ENCODE measurements at places on chromosomes 3 and 15.

DNA sequence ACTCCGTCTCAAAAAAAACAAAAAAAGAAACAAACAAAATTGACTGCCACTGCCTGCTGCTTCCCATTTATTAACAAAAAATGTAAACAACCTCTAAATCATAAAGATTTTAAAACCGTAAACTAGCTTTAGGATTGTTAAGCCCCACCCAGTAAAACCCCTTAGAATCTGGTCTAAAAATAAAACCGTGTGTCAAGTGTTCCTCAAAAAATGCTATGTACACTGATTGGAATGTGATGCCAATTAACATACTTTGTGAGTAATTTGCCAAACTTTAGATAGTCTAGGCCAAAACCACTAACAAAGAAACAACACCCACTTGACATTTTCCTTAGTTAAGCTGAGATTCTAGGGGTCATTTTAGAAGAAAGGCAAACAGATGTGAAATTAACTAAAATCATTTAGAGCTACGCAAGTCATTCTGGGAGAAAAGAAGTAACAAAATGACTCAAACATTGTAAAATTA lies 5.3 kb downstream of the RAF1 start:
- no peak for DNase-seq

DNA sequence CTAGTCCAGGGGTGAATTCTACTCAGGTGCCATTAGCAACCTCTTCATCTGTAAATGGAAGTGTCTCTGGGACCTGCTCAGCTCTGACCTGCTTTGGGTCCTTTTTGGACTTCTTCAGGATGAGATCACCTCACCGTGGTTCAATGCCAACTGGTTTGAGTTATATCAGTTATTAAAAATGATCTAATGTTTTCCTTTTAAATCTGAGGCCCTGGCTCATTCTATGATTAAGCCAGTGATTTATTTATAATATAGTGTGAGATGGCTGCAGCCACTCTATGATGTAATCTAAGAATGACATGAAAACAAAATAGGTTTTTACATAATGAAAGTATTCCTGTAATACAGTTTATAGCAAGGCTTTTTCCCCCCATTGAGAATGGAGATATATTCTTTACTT lies 79.4 kb downstream of the LPP start:
- DNase-seq, result no peak

DNA sequence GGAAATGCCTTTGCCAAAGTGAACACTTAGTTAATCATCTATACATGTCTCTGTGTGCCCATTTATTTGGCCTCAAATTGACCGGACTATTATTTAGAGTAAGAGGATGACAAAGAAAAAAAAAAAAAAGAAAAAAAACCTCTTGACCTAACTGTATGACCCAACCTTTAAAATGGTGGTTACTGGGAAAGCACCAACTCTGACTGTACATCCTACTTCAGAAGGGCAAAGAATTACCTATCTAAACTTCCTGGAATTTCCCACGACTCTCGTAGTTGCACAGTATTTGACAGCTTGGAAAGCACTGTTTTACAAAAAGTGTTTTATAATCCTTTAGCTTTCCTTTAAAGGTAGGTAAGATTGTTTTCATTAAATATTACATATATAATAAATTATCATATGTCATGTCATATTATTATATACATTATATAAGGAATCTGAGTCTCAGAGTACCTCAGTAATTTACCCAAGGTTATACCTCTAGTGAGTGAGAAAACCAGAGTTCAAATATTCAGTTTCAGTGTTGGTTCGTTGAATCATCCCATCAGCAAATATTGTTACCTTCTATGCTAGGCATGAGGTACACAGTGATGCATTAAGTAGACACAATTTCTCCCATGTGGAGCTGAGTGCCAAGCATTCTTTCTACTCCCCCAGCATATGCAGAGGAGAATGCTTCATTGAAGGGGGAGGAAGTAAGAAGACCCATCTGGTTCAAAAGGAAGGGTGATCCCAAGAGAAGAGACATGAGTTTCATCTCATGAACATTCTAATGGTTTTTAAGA lies 5.0 kb downstream of the BCL2A1 start:
- no peak for DNase-seq

DNA sequence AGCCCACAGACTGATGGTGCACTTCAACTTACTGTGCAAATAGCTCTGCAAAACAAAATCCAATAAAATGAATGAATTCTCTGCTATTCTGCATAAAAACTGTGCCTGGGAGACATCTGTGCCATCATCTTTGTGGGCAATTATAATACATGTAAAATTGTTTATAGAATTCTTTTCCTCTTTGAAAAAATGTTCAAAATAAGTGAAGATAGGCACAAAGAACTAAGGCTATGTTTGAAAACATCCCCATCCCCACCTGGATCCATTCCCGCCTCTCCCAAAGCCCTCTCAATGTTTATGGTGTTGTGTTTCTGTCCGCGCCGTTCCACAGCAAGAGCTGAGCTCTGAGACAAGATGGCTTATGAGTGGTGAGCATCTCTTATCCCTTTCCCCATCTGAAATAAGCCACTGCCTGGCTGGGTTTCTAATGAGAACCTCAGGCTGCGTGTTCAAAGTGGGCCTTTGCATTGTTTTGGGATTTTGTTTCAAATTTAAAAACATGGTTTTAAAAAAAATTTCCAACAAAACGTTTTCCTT lies 22.4 kb upstream of the SNRPA1 start:
- no peak for DNase-seq

- DNase-seq, result no peak
Measured at GRCh38 chr3:55294557-55294956, 192.5 kb downstream of the WNT5A start.

GRCh38 chr3:143576568-143577270 lies 271.5 kb downstream of the SLC9A9 start:
- DNase-seq, result no peak

DNA sequence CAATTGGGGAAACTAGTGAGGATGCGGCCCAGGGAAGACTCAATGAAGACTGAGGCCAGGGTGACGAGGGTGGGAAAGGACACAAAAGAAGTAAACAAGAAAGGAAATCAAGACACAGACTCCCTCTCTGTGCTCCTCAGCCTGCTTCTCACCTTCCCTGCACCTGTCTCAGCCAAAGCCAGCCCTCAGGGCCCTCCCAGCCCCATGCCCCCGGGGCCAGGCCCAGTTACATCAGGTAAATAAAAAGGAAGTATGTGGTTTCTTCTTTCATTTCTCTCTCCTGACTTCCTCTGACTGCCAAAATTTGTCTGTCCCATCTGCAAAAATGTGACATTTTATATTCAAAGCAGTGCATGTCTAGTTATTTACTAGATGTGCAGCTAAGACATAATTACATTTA lies 328.0 kb downstream of the UACA start:
- DNase-seq, result no peak

DNA sequence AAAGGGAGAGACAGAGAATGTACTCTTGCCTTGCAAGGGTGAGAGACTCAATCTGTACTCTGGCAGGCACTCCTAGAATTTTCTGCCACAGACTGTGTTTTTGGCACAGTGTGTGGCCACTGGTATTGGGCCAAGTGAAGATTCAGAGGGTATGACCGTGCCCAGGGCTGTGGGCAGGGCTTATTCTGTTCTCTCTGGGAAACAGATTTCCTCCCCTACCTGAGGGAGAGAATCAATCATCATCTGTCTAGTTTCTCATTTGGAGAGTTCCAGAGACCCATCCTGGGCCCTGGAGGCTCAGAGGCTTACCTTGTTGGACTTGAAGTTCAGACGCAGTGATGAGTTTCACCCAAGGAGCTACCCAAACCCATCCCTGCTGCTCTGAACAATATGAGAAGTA lies 28.2 kb downstream of the CSTA start:
- no peak for DNase-seq

- no peak for DNase-seq
Measured at GRCh38 chr3:4613366-4613765, 120.2 kb downstream of the ITPR1 start.

GRCh38 chr3:6439824-6440223 lies 421.1 kb upstream of the GRM7 start:
- no peak for DNase-seq

- DNase-seq, result no peak
Measured at GRCh38 chr3:138945709-138946662, 951 bp downstream of the FOXL2 start.

DNA sequence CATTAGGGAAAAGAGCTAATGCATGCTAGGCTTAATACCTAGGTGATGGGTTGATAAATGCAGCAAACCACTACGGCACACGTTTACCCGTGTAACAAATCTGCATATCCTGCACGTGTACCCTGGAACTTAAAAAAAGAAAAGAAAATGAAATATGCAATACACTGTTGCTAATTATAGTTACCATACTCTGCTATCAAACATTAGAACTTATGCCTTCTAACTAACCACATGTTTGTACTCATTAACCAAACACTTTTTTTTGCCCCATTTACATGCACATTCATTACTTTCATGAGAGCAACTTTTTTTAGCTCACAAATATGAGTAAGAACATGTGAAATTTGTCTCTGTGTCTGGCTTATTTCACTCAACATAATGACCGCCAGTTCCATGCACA lies 253.1 kb downstream of the CGGBP1 start:
- no peak for DNase-seq

- no peak for DNase-seq
Measured at GRCh38 chr3:150308037-150308319, 100.1 kb upstream of the TSC22D2 start.

GRCh38 chr3:100810671-100811070 lies 101.4 kb downstream of the TFG start:
- no peak for DNase-seq

DNA sequence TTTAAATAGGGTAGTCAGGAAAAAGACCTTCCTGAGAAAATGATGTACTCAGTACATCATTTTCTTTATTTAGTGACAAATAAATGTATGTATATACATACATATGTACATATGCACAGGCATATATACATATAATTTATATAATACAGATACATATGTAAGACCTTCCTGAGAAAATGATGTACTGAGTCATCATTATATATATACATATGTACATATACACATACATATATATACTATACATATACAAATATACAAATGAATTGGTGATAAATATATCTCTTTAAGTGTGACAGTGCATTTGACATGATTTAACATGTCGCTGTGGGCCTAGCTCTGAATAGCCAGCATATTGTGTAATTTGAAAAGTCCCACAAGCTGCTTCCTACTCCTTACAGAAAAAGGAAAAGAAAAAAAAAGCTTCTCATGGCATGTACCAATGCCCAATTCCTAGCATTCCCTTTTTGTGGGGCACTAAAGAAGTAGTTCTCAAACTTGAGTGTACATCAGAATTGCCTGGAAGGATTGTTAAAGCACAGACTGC lies 208.1 kb upstream of the UMPS start:
- DNase-seq, result no peak

GRCh38 chr3:39065197-39065596 lies 13.4 kb downstream of the WDR48 start:
- peak; percentile 54 for DNase-seq

DNA sequence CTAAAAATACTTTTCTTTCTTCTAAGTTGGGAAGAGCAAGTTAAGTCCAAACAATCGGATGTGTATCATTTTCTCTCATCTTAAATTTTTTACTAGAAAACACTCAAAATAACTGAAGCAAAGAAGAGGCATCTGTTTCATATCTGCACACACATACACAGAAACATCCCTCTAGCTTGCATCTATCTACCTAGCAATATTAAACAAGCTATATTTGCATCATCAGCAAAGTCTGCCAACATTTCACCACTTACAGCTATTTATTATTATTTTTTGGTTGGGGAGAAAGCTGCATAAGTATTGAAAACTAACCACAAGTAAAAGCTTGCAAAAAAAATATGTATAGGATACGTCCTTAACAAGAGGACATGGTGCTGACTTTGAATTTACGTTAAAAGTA lies 1.9 kb downstream of the GOLIM4 start:
- no peak for DNase-seq
